ENCODE measurements at places on chromosomes 4 and X.

DNA sequence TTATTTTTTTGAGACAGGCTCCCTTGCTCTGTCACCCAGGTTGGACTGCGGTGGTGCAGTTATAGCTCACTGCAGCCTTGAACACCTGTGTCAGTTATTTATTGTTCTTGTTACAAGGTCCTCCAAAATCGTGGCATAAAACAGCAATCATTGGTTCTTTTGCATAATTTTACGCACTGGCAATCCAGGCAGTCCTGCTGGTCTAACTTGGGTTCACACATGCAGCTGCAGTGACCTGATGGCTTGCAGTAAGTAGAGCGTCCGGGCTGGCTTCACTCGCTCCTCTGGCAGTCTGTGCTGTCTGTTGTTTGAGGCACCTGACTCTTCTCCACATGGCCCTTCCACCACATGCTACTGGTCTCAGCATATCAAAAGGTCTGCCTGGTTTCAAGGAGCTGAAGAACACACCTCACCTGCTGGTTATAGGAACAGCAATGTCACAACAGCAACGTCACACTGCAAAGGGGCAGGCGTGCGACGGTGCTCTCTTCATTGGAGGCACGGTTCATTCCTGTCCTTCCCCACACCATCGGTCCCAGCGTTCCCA lies 894.6 kb downstream of the TRIML1 start:
- DNase-seq: no peak

DNA sequence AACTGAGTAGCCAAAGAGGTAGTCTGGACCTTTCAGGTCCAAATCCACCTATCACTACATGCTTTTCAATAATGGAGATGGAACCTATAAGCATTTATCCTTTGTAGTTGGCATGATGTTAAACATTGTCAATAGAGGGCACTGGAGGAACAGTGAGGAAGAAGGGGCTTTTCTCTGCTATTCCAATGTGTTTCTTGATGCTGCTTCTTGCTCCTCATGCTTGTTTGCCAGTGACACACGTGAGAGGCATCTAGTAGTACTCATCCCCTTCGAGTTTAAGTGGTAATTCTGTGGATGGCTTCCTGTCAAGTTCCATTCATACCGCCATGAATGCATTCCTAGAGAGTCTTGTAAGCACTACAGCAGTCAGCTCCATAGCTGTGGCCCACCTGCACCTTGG lies 84.0 kb downstream of the NAA11 start:
- no peak for DNase-seq

DNA sequence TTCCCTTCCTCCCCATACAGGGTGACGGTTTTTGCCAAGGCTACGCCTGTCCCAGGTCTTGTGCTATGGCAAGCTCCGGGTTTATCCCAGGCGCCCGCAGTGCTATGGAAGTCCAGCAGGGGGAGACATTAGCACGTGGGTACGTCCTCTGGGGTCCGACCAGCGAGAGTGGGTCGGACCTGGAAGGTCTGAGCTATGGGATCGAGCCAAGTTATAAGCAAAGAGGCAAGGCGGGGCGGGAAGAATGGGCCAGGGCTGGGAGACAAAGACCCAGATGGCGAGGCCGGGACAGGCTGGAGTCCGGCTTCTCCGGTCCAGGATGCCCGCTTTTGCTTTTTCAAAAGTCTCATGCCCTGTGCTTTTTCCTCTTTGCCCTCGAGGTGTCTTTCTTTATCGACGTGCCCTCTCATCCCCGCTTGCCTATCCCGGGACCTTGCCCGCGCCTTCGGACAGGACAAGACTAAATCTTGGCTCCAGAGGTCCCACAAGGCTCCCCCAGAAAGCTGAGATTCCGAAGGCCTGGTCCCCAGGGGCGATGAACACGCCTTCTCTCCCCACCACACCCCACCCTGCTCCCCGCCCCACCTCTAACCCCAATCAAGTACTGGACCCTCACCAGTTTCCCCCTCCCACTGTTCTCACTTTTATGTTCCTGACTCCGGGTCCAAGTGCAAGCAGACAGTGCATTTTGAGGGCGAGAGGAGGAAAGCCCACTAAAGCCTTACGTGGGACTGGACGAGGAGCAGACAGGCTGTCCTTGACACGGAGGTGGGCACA lies 785 bp upstream of the EFNB1 start:
- DNase-seq: peak; percentile 74

GRCh38 chr4:189087971-189088370 lies 852.7 kb upstream of the FRG1 start:
- no peak for DNase-seq

GRCh38 chrX:41889317-41890025 lies 33.9 kb downstream of the CASK start:
- no peak for DNase-seq
